ENCODE measurements at places on chromosomes 7 and 10.

GRCh38 chr10:116747325-116747724 is 5.0 kb upstream of the HSPA12A start:
- DNase-seq: no peak

DNA sequence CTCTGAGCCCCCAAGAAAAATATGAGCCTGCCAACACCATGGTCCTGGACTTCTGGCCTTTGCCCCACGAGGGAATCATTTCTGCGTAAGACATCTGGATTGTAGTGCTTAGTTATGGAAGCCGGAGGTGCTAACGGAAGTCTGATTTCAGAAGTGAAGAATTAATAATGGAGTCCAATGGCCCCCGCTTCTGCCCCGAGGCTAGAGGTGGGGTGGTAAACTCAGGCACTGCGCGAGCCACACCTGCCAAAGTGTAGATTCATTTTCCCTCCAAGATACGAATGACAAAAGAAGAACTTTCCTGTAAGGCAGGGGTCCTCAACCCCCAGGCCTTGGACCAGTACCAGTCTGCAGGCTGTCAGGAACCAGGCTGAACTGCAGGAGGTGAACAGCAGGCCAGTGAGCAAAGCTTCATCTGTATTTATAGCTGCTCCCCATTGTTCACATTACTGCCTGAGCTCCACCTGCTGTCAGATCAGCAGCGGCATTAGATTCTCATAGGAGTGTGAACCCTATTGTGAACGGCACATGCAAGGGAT is 22.3 kb downstream of the CNPY1 start:
- DNase-seq: no peak

DNA sequence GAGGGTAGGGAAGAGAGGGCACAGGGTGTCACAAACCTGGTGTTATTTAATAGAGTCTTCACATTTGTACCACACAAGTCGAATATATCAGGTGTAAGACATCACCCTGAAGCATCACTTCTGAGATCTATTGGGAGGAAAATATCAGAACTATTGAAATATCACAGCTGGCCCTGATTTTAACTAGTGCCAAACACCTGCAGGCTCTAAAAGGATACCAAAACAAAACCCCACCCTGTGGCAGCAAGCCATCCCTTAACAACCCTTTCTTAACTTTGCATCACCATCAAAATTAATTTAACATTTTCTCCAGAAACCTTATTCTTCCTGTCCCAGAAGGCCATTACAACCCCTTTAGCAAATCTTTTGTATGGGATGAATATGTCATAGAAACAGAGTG is 365.4 kb downstream of the SUGCT start:
- no peak for DNase-seq

DNA sequence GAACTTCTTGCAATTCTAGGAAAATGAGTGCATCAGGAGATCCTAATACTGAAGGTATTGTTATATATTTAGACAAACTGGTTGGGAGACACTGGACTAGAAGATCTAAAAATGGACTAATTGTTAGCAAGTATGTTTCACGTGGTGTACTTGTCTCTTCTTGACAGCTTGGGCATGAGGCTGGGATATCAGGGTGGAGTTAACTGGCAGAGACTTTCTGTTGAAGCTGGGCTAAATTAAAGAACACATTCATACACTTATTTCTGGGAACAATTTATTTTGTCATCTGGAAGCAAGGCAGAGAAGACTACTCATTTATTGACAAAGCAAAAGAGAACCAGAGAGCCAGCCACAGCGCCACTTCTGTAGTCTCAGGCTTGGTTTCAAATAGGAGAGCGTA is 25.9 kb downstream of the TYW1 start:
- DNase-seq: peak; percentile 50

DNA sequence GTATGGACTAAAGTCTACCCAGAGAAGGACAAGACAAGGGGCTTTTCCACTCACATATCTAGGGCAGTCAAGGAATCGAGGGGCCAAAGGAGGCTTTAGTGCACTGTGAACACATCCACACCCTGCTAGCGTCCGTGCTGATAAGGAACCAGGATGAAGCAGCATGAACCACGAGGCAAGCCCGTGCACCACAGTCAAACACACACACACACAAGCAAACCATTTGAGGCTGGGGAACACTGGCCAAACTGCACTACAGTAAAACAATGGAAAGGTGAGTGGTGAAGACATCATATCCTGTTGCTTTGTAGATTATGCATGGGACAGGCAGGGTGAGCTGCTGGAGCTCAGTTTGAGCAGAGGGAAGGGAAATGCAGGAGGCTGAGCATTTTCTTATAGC is 177.4 kb upstream of the CDCA7L start:
- peak; percentile 60 for DNase-seq

DNA sequence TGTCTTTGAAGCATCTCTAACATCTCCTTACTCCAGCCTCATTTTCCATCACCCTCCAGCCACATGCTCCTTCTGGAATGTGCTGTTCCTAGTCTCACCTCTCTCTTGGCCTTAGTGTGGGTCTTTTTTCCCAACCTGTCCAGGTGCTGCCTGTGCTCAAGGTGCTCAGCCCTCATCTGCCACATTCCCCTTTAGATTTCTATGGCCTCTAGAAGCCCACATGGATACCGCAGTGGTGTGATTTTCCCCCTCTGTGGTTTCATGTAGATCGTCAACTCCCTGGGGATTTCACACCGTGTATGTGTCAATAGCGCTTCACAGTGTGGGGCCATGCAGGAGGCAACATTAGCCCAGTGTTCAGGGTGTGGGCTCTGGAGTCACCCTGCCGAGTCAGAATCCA is 32.5 kb downstream of the BMPER start:
- DNase-seq: no peak

- DNase-seq: no peak
Observed at GRCh38 chr10:98623176-98623575, 176.4 kb upstream of the HPS1 start.

- DNase-seq: no peak
Observed at GRCh38 chr10:61891906-61892585, 9.5 kb upstream of the ARID5B start.

DNA sequence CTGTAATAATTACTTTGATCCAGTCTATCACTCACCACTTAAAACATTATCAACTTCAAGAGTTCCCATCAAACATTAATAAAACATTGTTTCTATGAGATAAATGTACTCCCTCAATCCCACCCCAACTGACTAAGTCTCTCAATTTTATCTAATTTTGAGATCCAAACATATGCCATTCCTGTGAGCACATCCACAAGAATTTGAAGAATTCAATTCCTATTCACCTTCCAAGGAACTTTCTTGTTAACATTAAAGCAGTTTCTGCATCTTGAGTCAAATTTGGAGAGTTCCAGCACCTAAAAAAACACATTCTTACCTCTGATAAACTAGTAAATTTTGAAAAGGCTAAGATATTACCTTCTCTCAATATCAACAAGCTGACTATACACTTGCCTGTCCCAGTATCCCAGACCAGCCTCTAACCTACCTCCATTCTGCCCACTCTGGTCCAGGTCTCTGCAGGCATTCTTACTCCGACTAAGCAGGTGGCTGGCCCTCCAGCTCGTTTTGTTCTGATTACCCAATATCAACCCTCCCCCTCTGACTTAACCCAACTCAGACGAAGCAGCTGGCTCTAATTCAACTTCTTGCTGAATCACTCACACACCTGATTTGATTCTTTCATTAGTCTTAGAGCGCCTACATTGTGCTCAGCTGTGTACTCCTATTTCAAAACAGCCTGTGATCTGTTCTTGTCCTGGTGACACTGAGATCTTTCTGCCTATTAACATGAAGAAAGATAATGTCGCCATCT is 275.2 kb downstream of the IPMK start:
- DNase-seq: no peak

DNA sequence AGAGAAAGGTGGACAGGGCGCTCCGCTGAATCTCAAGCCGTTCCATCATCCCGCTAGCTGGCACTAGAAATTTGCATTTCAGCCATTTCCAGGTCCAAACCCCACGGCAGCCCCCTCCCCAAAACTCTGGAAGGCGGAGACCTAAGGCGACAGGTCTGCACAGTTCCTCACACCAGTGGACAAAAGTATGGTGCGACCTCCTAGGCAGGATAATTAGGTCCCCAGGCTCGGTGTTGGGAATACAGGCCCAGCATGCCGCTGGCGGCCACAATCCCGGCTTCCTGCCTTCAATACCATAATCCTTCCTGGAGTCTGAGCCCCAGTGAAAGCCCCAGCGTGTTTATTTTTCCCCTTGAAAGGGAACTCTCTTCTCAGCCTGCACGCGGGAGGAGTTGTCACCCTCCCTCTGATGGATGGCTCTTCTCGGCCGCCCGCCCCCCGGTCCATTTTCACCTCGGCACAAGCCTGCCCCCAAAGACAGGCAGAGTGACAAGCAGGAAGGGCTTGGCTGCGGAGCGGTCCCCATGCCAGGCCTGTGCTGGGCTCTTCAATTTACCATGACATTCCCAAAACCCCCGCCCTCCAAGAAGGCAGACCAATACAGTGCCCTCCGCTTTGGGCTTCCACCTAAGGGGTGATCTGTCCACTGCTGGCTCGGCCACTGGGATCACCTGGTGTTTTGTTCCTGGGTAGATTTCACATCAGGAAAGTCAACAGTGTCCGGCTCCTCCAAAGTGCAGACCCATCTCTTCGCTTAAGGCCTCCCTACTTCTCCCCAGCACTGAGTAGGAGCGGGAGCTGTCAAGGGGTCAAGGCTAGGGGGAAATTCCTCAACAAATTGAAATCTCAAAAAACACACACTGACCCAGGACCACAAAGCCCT is 2.2 kb downstream of the FGFR2 start:
- no peak for DNase-seq

DNA sequence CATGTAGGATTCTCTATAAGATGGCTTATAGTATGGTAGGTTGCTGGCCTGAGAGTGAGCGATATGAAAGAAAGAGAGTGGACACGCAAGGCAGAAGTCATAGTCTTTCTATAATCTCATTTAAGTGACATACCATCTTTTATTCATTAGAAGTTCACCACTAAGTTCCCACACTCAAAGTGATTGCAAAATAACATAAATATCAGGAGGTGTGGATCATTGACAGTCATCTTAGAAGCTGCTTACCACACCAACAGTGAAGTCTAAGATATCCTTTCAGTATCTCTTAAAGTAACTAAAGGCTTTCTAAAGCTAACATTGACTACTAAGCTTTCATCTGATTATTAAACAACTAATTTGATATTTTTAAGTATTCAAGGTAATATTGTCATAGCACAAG is 36.9 kb upstream of the GNAI1 start:
- DNase-seq: no peak

DNA sequence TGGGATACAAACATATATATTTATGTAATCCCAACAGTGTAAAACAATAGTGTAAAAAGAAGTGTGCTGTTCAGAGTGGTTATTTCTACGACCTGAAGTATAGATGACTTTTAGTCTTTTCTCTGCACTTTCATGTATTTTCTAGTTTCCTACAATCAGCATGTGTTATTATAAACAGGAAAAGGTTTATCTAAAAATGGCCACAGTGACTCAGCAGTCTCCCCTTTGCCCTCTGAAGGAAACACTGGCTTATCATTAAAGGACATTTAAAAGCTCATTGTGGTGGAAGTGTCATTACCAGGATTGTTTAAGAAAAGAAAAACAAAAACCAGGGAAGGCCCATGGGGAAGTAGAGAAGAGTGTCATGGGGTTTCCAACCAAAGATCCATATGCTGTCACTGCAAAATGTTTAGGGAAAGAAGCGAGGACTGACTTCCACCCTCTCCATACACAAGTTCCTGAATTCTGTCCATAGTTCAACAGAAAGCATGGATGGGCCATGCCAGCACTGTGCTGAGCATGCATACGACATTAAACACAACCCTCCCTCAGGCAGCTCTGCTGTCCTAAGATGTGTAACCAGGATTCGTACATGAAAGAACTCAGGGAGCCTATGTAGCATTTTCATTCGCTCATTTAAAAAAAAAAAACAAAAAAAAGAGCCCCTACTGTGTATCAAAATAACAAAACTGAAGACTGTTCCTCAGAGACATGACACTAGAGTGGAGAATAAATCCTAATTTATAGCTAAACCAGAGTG is 10.2 kb downstream of the CYREN start:
- DNase-seq: peak; percentile 83

- DNase-seq: no peak
Observed at GRCh38 chr10:1137499-1138163, 81.4 kb downstream of the WDR37 start.

DNA sequence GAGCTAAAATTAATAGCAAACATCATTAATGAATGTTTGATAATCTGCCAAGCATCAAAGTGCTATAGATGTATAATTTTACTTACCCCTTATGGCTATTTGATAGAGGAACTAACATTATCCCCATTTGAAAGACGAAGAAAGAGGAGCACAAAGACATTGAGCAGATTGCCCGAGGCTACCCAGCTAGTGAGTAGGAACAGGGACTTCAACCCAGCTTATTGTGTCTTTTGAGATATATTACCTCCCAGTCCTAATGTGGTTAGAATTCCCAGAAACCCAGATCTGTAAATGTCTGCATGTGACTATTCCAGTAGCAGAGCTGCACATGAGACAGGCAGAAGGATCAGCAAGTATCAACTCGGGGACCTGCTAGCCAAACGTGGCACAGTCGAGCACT is 160.1 kb upstream of the AOAH start:
- DNase-seq: no peak

- no peak for DNase-seq
Observed at GRCh38 chr7:14385074-14385473, 395.6 kb upstream of the ETV1 start.

DNA sequence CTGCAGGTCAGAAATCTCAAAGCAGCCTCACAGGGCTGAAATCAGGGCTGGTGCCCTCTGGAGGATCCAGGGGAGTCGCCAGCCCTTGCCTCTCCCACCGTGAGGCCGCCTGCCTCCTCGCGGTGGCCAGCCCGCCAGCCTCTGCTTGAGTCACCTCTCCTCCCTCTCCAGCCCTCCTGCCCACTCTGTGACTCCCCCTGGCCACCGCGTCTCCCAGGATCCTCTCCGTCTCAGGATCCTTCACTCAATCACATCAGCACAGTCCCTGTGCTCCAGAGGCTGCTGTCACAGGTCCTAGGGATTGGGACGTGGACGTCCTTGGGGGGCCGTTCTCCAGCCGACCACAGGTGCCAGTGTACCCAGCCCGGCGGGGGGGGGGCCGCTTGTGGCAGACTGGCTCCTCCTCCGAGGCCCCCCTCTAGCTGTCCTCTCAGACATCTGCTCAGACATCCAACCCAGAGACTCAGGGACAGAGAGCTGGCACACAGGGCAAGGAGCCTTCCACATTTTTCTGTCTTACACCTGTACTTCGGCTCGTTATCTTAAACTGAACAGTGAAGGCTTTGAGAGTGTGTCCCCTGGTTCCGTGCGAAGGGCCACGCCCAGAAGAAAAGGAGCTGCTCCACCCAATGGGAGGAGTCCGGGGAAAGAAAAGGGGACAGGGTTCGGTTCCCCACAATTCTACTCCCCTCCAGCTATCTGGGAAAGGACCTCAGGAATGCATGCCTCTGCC is 9.4 kb upstream of the PPP2R2D start:
- DNase-seq: no peak

GRCh38 chr10:103504181-103504783 is 10.8 kb downstream of the NEURL1 start:
- DNase-seq: no peak

Measured in erythroblast (primary cell).